Fibroblast of lung (primary cell): ENCODE measurements at places on chromosomes 5 and 9.

DNA sequence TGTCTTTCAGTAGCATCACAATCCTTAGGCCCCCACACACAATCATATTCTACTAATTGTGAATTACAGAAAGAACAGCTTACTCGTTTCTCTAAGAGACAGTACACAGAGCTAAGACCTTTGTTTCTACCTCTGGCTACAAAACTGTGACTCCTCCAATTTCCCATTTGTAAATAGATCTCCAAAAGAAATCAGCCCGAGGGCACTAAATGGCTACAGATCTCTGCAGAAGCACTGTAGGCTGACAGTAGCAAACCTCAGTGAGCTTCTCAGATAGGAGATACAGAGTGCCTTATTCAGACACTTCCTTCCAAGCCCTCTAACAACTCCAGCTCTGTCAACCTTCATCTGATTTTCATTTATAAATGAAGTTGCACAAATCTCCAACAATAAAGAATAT lies 51.0 kb downstream of the EFNA5 start:
- DNase-seq = no peak

DNA sequence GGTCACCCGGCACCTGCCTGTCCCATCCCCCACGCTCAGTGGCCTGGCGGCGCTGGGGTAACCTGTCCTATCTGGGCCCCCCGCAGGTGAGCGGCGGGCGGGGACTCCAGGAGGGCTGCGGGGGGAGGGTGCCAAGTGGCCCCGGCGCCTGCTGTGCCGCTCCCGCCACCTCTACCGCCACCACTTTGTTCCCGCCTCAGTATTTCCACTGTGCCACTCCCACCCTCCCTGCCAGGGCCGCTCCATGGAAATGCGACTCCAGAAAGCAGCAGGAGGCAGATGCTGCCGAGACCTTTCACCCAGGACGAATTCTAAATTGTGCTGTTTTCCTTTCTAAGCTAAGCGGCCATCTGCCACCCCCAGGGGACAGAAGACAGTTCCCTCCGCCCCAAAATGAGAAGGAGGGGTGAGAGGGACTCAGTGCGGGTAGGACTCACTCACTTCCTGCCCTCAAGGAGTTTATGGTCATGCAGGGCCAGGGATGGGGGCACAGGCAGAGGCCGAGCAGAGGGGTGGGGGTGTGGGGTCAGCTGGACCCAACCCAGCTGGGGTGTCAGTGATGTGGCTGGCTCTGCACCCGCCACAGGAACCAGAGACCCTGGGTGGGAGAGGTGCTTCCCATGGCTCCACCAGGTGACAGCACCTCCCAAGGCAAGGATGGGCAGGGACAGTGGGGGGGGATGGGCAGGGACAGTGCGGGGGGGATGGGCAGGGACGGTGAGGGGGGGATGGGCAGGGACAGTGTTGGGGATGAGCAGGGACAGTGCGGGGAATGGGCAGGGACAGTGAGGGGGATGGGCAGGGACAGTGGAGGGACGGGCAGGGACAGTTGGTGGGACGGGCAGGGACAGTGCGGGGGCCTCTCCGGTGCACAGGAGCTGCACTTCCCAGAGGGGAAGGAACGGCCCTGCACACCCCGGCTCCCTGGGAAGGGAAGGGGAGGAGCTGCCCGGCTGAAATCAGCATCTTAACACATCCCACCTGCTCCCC lies 17.8 kb downstream of the NOTCH1 start:
- no peak for DNase-seq

DNA sequence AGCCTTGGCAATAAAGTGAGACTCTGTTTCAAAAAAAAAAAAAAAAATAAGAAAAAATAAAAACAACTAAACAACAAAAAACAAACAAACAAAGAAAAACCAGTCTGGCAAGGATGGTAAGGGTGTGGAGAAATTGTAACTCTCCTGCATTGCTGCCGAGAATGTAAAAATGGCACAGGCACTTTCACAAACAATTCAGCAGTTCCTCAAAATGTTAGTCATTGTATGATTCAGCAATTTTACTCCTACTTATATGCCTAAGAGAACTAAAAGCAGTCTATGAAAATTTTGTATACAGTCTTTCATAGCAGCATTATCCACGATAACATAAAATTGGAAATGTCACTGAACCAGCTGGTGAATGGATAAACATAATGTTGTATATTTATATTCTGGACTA lies 280.4 kb downstream of the CDH9 start:
- no peak for DNase-seq

- DNase-seq = no peak
These were observed 855.9 kb upstream of the CDH10 start for GRCh38 chr5:25500635-25501034.

- DNase-seq = no peak
These were observed 1397.5 kb upstream of the CDH6 start for GRCh38 chr5:29796013-29796412.

- DNase-seq = no peak
These were observed 684 bp upstream of the JMY start for GRCh38 chr5:79235261-79235633.

DNA sequence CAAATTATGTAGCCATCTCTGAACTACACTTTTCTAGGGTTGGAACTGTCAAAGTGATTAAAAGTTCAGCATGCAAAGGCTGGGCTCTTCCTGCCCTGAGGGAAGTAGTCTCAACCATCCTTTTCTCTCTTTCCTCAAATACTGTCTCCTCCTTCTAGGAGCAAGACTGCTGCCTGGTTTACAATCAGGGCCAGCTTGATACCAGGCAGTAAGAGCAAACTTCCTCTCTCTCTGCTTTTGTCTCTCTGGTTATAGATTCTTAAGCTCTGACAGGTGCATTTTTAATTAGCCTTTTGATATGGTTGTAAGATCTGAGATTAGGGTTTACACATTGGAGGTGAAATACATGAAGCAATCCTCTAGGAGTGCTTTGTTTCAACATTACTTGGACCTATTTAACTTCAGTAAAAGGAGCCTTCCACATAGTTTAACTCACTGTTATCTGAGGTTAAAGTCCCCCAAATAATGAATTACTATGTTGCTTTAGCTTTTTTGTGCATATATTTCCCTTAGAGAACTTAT lies 436.1 kb downstream of the SPATA31D1 start:
- DNase-seq = no peak

- DNase-seq = no peak
These were observed 2.6 kb upstream of the CCL27 start for GRCh38 chr9:34665067-34665380.

GRCh38 chr9:118613996-118614395 lies 755.2 kb downstream of the BRINP1 start:
- no peak for DNase-seq

DNA sequence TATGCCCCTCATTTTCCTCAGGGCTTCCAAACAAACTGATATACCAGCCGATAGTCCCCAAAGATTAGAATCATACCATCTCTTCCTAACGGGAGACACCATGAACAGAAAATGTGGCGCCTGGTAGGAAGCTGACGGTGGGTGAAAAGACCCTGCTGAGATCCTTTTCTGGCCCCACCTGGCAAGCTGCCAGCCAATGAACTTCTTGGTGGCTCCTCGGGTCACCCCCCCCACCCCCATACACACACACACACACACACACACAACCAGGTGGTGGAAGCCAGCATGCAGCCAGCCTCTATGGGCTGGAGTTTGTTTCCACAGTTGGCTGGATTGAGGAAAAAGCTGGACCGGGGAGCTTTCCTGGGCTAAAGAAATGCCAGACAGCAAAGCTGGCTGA lies 4.8 kb upstream of the CCIN start:
- no peak for DNase-seq

- no peak for DNase-seq
These were observed 52.7 kb upstream of the ELL2 start for GRCh38 chr5:96014395-96014794.

DNA sequence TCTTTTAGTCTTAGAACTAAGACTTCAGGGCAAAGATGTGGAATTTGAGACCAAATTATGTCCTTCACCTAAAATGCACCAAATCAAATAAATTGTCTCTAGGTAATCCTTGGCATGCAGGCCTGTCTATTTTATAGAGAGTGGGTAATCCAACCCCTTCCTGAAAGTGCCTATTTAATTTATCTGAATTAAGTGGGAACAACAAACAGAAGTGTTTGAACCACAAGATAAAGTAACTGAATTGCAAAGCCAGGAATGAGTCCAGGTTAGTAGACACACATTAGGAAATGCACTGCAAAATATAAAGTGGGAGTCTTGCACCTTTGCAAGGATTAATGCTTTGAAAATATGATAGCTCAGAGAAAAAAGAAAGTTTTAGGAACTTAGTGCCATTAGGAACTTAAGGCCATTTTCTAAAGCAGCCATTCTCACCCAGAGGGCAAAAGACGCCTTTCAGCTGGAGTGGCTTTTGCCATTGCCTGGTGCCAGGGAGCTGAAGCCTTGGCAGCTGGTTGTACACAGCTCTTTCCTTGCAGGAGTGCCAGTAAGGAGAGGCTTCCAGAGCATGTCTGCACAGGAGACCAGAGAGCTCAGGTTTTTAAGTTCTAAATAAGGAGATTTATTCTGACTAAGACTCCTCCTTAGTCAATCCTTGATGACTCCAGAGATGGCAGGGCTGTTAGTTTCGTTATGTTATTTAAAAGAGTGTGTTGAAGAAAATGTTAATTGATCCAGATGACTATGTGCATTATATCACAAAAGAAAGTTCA lies 151.7 kb upstream of the ELL2 start:
- no peak for DNase-seq

GRCh38 chr9:73667749-73668148 lies 516.1 kb downstream of the ANXA1 start:
- DNase-seq = peak; percentile 8

GRCh38 chr5:115888027-115888426 lies 46.3 kb downstream of the AP3S1 start:
- DNase-seq = peak; percentile 13

DNA sequence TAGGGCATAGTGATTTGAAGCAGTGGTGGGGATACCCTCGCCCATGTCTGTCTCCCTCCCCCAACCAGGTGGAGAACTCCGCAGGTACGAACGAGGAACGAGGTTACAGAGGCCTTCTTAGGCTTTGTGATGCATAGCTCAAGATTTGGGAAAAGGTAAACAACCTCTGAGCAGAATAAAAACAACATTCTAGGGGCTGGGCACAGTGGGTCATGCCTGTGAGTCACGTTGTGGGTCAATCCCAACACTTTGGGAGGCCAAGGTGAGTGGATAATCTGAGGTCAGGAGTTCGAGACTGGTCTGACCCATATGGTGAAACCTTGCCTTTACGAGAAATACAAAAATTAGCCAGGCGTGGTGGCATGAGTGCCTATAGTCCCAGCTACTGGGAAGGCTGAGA lies 3.6 kb upstream of the LCP2 start:
- DNase-seq = no peak

DNA sequence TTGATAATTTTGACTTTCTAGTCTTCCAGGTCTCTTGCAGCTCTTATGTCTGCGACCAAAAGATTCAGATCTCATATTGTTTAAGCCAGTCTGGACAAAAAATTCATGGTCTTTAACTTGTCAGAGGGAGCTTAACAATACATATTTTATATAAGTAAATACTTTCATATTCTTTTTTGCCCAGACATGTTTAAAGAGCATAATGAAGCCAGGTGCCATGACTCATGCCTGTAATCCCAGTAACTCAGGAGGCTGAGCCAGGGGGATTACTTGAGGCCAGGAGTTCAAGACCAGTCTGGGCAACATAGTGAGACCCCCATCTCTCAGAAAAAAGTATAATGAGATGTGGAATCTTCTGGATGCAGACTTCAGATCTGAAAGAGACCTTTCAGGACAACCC lies 69.8 kb downstream of the JMY start:
- no peak for DNase-seq

DNA sequence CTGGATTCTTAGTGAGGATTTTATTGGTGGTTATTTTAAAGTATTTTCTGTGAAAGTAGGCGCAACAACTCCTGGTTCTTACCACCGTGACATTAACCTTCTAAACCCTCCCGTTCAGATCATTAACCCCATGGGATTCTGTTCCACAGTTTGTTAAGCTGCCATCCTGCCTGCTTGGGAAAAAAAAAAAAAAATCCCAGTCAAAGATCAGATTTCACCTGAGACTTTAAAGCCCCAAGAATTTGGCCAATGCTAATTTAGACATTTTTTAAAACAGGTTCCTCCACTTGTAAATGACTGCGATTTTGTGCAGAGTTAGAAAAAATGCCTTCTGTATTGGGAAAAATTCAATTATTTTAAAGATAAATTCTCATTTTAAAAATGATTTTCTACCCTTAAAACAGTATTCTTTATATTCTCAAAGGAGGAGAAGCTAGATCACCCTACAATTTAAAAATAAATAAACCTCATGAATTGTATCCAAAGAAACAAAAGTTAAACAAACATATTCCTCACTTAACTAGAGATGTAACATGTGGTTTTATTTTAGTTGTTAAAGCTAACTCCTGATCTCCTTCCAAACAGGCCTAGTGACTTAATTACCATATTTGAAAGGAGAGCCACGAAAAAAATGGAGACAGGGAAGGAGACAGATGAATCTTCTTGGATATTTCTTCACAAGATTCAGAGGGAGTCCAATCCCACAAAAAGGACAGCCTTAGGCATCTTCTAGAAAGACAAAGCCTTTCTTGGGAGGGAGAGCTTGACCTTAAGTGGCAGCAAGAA lies 93.1 kb upstream of the IFNK start:
- DNase-seq = no peak

DNA sequence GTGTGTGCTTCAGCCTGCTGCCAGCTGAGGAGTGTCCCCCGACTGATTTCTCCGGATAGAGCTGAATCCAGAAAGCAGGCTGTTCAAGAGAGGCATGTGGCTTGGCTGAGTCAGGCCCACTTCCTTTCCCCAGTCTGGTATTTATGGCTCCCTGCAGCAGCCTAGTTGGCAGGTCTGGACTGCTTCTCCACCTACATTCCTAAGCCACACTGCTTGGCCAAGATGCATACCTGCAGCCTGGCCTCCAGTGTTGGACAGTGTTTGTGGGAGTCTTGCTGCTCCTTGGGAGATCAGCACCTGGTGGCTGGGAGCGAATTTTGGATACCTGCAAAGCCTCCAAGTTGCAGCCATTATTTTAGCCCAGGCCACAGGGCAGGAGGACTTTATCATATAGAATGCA lies 670.8 kb downstream of the ACTL7B start:
- peak; percentile 90 for DNase-seq

- peak; percentile 53 for DNase-seq
These were observed 59.1 kb upstream of the IER5L start for GRCh38 chr9:129237164-129237611.
